COLO829 (cell line): ENCODE measurements at places on chromosomes 7 and 10.

DNA sequence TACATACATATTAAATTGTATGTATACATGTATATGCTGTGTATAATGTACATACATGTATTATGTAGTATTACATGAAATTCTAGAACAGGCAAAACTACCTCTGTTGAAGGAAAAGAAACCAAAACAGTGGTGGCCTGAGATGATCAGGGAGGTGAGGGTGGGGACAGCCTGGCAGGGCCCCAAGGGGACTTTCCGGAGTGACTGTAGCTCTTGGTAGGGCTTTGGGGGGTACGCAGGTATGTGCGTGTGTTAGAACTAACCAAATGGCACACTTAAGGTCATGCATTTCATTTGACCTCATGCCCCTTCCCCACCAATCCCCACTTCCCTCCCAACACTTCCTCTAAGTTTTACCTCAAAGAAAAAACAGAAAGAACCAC, 31.3 kb downstream of the CTBP2 start:
- no peak for DNase-seq

DNA sequence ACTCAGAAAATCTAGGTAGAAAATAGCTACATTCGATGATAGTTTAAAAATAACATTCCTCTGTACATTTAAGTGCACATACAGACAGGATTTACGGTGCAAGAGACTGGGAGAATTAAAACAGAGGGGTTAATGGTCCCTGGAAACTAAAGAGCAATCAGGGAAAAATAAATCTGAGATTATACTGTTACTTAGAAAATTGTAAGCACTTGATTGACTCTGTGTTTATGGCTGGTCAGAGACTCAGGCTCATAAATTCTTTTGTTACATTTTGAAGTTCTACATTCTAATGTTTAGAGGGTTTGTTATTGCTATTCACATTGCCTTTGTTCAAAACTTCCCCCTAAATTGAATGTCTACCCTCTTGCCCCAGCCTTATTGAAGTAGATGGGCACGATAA, 54.4 kb downstream of the CDCA7L start:
- no peak for DNase-seq

- DNase-seq, result no peak
Observed at GRCh38 chr7:99997545-99998137, 17.8 kb upstream of the ZKSCAN1 start.

GRCh38 chr10:78339251-78339650, 305.6 kb downstream of the RPS24 start:
- DNase-seq, result no peak

DNA sequence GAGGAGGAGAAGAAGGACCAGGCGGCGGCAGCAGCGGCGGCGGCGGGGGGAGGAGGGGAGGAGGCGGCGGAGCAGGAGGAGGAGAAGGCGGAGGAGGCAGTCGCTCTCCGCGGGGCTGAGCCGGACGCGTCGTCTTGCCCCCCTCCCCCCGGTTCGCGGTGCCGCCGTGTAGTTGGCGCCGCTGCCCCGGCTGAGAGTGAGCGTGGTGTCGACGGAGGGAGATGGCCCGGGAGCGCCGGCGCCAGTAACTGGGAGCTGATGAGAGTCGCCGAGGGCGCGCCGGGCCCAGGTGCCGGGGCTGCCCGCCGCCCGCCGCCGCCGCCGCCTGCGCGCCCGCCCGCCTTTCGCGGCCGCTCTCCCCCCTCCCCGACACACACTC, 257 bp downstream of the WAC start:
- DNase-seq, result no peak

- peak; percentile 45 for DNase-seq
Observed at GRCh38 chr10:86958901-86959736, 720 bp downstream of the SNCG start.

GRCh38 chr7:7756577-7756976, 38.2 kb upstream of the RPA3 start:
- DNase-seq, result no peak

- no peak for DNase-seq
Observed at GRCh38 chr10:124588736-124589490, 127.3 kb downstream of the LHPP start.

GRCh38 chr10:11082526-11082925, 64.9 kb downstream of the CELF2 start:
- no peak for DNase-seq

GRCh38 chr10:74072503-74072902, 74.6 kb downstream of the VCL start:
- peak; percentile 56 for DNase-seq

- DNase-seq, result peak; percentile 76
Observed at GRCh38 chr7:96178581-96178980, 143.3 kb downstream of the SLC25A13 start.

DNA sequence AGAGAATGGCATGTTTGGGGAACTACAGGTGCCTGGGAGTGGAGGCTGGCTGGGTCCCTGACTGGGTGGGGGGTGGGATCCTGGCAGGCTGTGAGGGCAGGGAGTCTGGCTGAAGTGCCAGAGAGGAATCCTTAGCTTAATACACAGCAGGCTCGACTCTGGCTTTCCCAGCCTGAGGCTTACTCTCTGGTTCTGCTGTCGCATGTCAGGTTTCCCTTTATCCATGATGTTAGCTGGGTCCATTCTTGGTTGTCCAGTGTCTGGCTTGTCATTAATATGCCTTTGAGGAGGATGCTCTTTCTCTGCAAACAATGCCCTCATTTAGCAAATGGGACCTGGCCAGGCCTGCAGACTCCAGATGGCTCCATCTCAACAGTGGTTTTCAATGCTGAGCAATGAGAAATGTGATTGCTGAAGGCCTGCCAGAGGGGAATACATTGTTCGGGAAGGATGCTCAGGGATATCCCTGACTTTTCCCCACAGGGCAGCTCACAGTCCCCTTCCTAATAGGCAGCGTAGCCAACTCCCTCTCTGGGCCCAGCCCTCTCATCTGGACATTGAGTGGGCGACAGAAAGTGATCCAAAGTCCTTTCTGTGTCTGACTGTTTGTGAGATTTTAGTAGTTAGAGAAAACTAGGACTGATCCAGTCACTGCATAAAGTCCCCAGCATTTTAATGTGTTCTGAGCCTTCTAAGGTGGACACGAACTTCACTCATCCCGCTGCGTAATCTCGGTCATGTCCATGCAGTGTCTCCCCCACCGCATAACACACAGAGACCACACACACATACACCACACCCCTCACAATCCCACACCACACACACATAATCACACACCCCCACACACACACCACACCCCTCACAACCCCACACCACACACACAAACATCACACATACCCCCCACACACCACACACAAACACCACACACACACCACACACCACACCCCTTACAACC, 124.9 kb downstream of the ANLN start:
- DNase-seq, result no peak

DNA sequence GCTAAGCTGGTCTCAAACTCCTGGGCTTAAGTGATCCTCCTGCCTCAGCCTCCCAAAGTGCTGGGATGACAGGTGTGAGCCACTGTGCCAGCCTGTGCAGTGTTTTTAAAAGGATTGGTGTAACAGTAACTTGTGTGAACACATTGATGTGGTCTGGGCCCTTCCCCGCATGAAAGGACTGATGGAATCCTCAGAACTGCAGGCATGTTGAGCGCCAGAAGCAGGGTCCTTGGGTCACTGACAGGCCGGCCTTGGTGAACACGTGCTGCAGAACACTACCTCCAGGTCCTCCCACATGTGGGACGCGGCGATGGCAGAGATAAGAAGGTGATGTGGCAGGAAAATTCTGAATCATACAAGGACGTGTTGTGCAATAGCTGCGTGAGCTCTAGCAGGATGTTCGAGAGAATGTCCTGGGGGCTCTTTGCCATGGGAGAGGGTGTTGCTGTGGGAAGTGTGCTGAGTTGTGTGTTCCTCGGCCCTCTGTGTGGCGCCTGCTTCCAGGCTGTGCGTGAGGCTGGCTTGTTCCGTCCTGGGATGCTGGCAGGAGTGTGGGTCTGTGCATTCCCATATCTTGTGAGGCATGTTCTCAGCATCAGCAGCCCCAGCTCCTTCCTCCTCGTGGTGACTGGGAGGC, 68.2 kb downstream of the DNAJB6 start:
- peak; percentile 2 for DNase-seq

GRCh38 chr7:6423942-6424701, 23.6 kb downstream of the DAGLB start:
- DNase-seq, result no peak

DNA sequence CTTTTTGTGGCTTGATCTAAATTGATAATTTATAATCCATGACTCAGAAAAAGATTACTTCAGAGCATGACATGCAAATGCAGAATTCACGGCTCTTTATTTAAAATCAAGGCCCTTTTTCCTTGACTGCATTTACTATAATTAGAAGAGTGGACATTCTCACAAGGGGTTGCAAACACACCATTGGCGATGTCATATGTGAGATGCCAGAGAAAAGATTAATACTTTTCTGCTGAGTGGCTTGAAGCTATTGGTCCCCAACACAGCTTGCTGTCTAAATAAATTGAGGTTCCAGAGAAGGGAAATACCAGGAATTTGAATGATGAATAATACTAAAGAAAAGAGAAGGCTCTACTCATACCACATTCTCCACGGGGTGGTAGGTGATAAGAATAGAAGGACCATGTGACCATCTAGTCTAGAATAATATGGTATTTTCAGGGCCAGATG, 78.7 kb upstream of the ARID5B start:
- DNase-seq, result no peak

DNA sequence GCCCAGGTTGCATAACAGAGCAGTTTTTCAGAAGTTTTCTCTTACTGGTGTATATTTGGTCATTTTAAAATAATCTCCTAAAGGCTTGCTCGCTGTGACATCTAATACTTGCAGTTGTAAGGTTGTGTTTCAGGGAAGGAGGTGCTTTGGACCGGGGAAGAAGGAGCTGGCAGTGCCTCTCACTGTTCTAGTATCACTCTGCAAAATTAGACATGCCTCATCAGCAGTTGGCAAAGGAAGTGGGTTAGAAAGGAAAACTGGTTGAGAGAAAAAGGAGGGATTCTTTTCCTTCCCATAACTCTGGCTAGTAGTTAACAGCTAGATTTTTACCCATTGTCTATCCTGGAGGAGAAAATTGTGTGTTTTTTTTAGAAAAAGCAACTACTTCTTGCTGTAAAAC, 34.8 kb downstream of the CUL1 start:
- no peak for DNase-seq

DNA sequence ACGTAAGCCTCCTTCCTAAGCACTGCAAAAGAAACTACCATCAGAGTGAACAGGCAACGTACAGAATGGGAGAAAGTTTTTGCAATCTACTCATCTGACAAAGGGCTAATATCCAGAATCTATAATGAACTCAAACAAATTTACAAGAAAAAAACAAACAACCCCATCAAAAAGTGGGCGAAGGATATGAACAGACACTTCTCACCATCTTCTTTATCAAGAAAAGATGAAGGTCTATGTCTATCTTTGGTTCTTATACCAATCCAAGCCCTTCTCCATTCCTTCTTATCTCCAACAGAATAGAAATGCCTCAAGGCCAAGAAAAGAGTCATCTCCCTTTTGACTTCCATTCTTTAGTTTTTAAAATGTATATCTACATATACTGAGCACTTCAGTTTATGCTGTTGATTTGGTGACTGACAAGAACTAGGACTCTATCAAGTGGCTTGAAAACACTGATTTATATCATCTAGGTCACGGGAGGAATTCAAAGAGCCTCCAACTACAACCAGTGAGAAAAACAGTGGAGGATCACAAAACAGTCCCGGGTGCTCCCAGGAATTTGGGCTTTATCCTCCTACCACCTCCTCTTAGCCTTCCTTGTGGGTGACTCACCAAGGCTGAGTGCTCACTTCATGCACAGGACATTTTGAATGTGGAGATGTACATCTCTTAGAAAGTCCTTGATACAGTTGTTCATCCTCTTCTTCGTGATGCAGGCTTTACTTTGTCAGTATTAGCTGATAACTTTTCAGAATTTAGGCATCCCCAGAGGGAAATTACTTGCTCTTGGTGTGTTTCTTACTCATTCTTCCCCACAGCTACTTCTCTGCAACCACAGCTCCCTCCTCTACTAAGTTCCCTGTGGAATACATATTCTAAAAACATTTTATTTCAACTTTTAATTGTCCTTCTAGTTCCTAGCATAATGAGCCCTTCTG, 15.4 kb downstream of the TAS2R41 start:
- no peak for DNase-seq

- no peak for DNase-seq
Observed at GRCh38 chr7:88269586-88269985, 37.1 kb downstream of the STEAP4 start.

GRCh38 chr10:15868006-15868405, 7.7 kb upstream of the MINDY3 start:
- DNase-seq, result no peak

DNA sequence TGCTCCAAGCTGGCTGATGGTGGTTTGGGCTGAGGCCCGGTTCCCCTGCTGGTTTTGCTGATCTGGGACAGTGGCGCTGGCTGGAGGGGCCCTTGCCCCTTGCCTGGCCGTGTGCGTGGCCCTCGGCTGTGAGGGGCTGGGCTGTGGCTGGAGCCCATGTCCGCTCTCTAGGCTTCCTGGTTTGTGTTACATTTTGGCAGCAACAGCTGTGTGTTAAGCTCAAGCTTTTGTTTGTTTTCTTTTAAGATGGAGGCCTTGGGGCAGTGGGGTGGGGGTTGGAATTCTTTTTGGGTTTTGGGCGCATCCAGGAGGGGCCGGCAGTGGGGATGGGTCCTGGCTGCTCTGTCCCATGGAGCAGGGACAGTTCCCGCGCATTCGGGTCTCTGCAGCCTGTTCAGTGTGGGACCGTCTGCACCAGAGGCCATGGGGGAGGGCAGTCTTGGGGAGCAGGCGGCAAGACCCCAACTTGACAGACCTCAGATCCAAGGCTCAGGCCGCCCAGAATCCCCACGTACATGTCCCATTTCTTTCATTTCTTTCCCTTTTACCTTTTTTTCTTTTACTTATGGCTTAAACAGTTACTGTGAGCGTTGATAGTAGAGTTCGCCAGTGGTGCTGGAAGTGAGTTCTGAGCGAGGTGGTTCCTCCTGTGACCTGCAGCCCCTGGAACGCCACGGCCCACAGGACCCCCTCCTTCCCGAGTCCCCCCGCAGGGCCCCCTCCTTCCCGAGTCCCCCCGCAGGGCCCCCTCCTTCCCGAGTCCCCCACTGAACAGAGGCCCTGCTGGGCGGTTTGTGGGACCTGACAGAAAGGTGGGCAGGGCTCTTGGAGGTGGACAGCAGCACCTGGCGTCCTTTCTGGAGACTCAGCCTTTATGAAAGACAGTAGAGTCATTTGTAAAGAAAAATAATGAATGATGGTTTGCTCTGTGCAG, 75.3 kb downstream of the INPP5A start:
- no peak for DNase-seq

DNA sequence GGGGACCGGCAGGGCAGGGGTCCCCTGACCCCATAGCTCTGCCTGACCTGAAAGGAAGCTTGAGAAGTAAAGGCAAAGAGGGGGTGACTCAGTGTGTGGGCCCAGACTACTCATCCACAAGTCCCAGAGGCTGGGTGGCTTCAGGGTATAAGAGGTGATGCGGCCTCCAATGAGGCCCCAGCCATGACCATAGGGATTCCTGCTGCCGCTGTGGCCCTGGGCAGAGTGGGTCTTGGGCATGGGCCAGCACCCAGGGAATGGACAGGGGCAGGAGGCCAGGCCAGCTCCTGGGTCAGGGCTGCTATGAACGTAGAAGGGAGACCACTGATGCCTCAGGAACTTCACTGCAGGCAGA, 64.4 kb upstream of the EBF3 start:
- DNase-seq, result no peak

- DNase-seq, result peak; percentile 22
Observed at GRCh38 chr7:156764016-156764669, 123.6 kb downstream of the RNF32 start.

GRCh38 chr10:34869135-34869836, 54.2 kb upstream of the PARD3 start:
- no peak for DNase-seq

- DNase-seq, result no peak
Observed at GRCh38 chr7:47724335-47724982, 142.5 kb upstream of the TNS3 start.
